ENCODE measurements at places on chromosomes 5 and 9.

- DNase-seq = no peak
These were observed 104.8 kb downstream of the PBX3 start for GRCh38 chr9:125851979-125852378.

DNA sequence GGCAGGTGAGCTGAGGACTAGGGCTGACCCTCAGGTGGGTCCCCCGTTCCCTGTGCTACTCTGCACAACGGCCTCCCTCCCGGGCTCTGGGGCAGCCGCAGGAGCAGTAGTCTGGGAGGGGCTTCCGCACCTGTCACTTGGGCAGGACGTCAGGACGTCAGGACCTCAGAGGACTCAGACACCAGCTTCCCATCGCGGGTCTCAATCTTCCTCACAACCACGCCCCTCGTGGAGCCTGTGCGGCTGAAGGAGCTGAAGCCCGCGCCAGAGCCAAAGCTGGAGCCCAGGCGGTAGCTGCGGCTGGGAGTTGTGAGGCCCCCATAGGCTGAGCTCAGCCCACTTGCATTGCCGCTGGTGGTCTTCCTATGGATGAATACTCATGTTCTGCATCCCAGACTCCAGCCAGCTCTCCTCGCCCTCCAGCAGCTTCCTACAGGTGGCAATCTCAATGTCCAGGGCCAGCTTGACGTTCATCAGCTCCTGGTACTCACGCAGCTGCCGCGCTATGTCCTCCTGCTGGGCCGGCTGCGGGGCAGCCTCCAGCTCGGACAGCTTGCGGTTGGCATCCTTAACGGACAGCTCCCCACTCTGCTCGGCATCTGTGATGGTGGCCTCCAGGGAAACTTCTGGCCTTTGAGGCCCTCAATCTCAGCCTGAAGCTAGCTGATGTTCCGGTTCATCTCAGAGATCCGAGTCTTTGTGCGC, 381.4 kb upstream of the RGMB start:
- no peak for DNase-seq

DNA sequence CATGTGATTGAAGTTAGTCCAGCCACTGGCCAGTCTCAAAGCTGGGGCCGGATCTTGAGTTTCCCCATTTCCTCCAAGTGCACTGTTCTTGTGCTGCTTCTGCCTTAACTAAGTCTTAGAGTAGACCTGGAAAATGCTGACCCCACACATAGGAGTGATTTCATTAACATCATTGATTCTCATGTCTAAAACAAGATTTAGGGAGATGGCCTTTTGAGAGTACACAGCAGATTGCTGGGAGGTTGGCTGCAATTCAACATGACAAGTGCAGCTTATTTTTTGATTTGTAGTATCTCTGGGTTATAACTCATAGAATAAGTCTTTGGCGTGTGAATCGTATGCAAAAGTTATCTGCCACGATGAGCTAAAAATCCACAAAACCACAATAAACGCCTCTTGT, 131.0 kb downstream of the CMYA5 start:
- no peak for DNase-seq

- DNase-seq = no peak
These were observed 137.1 kb upstream of the PPP1R26 start for GRCh38 chr9:135342206-135343130.

- no peak for DNase-seq
These were observed 10.6 kb downstream of the TAS2R1 start for GRCh38 chr5:9619331-9620092.
